ENCODE measurements at places on chromosomes 5 and 9.

DNA sequence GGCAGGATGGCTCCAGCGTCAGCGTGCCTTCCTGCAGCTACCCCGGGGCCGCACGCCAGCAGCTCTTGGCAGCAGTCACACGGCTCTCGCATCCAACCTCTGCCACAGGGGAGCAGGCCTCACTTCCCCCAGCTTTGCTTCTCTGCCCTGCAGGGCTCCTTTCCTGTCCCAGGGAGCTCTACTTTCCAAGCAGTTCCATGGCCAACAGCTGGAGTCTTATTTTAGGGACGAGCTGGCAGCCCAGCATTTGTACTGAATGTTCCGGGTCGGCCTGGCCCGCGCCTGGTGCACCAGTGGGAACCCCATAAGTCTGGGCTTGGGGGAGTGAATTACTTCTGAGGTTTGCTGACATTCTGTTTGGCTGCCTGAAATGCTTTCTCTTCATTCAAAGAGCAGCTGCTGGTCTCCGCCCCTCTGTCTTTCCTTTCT lies 34.6 kb downstream of the GADD45G start:
- no peak for DNase-seq

- DNase-seq, result no peak
Observed at GRCh38 chr5:62317810-62318209, 11.8 kb downstream of the KIF2A start.

- no peak for DNase-seq
Observed at GRCh38 chr5:75335952-75336614, 937 bp upstream of the HMGCR start.

- DNase-seq, result no peak
Observed at GRCh38 chr9:91239367-91240111, 122.2 kb downstream of the AUH start.

- DNase-seq, result no peak
Observed at GRCh38 chr9:106798016-106798799, 64.8 kb upstream of the ZNF462 start.

- DNase-seq, result no peak
Observed at GRCh38 chr9:3508521-3509291, 17.1 kb downstream of the RFX3 start.

DNA sequence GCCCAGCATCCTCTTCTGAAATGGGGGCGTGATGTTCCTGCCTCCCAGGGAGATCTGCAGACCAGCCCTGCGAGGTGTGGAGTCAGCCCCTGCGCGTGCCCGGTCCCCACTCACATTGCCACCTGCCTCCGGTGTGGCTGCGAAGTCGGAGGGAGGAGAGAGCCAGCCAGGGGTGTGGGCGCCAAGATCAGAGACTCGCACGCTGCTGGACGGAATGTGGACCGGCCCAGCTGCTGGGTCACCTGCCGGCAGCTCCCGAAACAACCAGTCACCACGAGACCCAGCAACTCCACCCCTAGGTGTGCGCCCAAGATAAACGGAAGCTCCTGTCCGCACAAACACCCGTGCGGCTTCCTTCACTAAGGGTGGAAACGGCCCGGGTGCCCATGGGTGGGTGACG lies 51.1 kb upstream of the EGFL7 start:
- DNase-seq, result no peak

DNA sequence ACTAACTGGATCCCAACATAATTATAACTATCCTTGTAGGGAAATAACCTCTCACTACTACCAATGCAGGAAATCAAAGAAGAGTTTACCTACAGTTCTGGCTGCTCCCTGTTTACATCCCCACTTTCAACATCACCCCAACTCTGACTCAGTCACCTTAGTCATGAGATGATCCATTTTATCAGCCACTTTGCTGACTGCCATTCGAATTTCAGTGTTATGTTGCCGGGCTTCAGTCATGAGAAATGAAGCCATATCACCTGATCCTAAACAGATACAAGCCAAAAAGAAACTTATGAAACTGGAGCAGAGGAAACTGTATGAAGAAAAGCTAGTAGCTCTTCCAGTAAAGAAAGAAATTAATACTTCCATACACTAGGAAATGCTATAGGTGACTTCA lies 33.7 kb downstream of the SLC31A2 start:
- DNase-seq, result no peak

- DNase-seq, result no peak
Observed at GRCh38 chr9:108015690-108016089, 526.1 kb upstream of the KLF4 start.

DNA sequence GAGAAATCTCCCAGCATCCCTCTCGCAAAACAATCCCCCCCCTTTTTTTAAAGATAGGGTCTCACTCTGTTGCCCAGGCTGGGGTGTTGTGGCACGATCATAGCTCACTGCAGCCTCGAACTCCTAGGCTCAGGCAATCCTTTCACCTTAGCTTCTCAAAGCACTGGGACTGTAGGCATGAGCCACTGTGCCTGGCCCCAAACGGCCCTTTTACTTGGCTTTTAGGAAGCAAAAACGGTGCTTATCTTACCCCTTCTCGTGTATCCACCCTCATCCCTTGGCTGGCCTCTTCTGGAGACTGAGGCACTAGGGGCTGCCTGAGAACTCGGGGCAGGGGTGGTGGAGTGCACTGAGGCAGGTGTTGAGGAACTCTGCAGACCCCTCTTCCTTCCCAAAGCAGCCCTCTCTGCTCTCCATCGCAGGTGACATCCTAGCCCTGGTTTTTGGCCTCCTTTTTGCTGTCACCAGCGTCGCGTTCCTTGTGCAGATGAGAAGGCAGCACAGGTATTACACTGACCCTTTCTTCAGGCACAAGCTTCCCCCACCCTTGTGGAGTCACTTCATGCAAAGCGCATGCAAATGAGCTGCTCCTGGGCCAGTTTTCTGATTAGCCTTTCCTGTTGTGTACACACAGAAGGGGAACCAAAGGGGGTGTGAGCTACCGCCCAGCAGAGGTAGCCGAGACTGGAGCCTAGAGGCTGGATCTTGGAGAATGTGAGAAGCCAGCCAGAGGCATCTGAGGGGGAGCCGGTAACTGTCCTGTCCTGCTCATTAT lies 6.8 kb downstream of the CA9 start:
- DNase-seq, result no peak

DNA sequence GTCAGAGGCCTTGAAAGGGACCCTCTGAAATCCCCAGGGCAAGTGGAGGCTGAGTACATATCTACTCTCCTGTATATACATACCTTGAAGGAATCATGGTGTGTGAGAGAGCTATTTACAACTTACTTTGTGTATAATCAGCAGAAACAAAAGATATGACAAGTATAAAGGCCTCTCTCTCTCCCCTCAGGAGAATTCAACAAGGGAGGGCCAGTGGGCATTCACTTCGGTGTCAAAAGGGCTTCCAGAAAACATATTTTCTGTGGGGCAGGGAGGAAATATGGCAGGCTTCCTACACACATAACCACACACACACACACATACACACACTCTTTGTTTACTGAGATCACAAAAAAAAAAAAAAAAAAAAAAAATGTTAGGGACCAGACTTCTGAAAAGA lies 181.7 kb downstream of the BNC2 start:
- DNase-seq, result no peak

DNA sequence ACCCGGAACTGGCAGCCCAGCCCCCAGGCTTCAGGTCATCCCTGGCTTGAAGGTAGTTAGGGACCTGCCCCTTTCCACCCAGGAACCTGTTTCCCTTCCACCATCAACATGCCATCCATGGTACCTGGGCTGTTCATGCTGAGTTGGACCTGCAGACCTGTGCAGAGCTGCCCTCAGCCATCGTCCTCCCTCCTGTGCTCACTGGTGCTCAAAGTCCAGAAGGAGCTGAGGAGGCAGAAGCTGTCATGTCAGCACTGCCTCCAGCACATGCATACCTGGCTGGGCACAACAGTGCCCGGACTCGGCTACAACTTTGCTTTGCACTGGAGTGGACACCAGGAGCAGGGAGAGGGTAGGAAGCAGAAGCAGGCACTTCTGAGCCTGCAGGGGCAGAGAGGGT lies 36.2 kb downstream of the BTNL8 start:
- no peak for DNase-seq

DNA sequence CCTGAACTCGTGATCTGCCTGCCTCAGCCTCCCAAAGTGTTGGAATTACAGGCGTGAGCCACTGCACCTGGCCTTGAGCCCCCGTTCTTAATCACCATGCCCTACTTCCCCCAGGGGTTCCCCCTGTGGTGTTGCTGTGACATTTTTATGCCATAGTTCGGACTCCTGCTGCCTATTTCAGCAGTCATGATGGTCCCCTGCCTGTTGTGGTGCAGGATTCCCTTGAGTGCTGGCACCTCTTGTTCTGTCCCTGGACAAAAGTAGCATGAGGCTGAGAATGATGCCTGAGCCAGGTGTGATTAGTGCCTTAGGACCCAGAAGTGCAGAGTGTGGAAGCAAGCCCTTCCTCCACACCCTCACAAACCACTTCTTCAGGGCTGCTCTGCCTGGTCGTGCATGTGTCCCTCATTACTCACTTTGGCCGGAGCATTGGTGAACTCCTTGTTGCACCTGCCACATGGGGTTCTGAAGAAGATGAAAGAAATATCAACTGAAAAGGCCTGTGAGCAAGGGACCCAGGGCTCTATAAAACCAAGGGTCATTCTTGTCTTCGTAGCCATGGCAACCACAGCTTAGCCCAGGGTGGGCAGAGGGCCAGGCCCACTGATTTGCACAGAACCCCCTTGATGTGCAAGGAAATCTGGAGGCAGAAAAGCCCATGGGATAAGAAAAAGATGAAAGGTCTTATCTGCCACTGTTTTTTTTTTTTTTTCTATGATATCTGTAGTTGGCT lies 228.0 kb downstream of the NTRK2 start:
- no peak for DNase-seq

- DNase-seq, result no peak
Observed at GRCh38 chr5:32628049-32628844, 42.9 kb downstream of the SUB1 start.

DNA sequence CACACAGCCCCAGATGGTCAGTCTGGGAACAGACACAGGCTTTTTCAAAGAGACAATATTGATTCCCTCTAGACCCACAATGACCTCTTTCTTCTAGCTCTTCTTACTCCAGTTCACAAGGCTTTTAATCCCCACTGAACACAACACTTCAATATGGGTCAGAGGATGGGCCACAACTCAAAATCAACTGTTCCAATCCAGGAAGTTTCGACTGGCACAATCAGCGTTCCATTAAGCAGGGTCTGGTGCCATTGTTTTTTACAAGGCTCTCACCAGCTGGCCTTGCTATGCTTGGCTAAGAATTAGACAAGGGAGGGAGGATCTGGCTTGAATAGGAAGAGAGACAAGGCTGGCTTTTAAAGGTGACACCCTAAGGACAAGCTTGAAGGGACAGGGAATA lies 199.4 kb upstream of the SLC24A2 start:
- peak; percentile 1 for DNase-seq

GRCh38 chr5:35832762-35833161 lies 23.9 kb upstream of the IL7R start:
- DNase-seq, result no peak

DNA sequence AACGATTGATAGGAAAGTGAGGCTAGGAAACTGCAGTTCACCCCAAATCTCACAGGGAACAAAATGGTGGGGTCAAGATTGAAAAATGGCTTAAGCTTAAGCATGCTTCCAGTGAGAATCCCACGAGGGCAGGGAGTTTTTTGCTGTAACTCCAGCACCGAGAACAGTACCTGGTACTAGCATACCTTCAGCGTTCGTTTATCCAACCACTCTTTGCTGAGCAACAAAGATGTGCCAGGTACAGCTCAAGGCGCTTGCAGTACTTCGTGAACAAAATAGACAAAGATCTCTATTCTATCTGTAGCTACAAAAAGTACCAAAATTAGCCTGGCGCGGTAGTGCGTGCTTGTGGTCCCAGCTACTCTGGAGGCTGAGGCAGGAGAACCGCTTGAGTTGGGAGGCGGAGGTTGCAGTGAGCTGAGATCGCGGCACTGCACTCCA lies 778 bp upstream of the PPP6C start:
- no peak for DNase-seq

DNA sequence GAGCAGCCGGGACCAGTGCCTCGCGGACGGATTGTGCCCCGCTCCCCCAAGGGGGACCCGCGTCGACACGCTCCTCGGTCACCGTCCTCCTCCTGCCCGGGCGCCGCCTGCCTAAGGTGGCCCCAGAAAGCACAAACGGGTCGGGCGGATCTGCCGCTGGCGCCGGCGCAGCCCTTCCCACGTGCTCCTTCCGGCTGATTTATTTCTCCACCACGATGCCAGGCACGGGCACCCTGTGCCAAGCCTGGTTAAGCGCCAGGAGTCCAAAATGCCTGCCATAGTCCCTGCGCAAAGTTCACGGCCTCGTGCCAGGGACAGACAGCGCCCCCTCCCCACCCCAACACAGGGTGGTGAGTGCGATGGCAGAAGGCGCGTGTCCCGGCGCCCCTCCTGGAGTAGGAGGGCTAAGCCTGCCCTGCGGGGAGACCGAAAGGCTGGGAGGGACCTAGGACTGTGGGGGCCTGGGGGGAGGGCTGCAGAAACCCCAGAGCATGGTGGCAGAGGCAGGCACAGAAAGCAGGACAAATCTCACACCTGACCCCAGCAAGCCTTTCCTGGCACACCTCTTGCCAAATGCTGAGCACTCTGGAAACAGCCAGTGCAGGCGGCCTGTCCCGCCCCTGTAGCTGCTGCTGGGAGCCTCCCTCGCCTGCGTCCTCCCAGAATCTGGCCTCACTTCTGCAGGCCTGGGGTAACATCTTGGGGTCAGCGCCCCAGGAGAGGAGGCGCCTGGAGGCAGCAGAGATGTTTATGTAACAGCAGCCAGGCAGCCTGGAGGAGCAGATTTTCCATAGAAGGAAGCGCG lies 1.1 kb upstream of the NOTCH1 start:
- peak; percentile 51 for DNase-seq

DNA sequence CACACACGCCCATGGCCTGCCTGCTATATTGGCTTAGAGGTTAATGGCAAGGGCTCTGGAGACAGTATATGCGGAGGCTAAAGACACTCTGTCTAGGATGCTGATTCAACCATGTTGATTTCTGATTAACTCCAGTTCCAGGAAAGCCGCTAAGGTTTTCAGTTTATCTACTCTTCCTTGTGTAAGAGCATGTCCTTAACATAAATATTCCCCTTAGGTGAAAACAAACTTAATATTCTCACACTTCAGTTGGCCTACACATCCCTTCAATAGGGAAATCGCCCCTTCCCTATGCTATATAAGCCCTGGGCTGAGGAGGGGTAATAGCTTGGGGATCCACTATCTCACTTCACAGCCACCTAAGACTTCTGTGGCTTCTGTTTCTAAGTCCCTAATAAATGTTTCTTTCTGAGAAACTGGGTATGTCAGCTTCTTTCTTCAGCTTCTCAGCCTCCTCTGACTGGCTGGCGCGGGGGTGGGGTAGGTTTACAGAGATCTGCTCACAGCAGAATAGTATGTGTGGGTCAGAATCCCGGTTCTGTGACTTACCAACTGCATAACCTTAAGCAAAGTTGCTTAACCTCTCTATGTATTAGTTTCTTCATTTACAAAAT lies 4.3 kb upstream of the GPX3 start:
- DNase-seq, result no peak

DNA sequence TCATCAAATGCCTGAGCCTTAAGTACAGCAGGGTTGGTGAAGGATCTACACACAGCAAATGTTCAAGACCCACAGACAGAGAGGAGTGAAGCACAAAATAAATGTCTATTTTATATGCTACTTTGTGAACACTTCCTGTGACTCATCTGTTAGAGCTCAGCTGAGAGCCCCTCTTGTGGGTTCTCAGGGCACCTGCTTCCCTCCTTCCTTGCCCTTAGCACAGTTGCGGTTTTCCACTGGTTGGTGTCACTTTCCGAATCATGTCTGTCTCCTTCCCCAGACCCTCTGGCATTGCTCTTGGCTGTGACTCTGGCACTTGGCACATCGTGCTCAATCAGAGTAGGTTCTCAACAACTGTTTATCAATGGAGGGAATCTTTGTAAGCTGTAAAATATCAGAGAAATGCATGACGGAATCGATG lies 128.5 kb upstream of the STC2 start:
- DNase-seq, result no peak

Measured in hypothalamus (tissue), 51 donors.